Right atrium auricular region (tissue), 2 donors: ENCODE measurements at places on chromosomes 13 and 19.

DNA sequence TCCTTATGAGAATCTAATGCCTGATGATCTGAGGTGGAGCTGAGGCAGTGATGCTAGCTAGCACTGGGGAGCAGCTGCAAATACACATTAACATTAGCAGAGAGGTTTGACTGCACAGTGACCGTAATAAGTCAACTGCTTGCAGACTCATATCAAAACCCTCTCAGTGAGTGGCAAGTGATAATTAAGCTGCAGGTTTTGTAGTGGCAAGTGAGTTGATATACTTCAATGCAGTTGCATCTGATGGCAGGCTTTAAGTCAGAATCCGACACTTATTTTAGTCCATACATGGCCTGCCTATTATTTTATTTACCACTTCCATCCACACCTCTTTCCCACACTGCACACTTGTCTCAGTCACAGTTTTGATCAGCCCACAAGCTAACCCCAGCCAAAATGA, 209.2 kb upstream of the IRS2 start:
- no peak overlapping the region for H3K27ac ChIP-seq
- no peaks in the 10 kb centered on the region for H3K36me3 ChIP-seq
- no peak overlapping the region for H3K4me3 ChIP-seq
- no peaks in the 10 kb centered on the region for H3K4me1 ChIP-seq
- DNase-seq, result no peak

- H3K36me3 ChIP-seq, result no peaks in the 10 kb centered on the region
- no peak overlapping the region for H3K27ac ChIP-seq
- no peaks in the 10 kb centered on the region for H3K4me1 ChIP-seq
- H3K27me3 ChIP-seq, result no peaks in the 10 kb centered on the region
Measured at GRCh38 chr13:36163809-36164308, 32.7 kb upstream of the DCLK1 start.

DNA sequence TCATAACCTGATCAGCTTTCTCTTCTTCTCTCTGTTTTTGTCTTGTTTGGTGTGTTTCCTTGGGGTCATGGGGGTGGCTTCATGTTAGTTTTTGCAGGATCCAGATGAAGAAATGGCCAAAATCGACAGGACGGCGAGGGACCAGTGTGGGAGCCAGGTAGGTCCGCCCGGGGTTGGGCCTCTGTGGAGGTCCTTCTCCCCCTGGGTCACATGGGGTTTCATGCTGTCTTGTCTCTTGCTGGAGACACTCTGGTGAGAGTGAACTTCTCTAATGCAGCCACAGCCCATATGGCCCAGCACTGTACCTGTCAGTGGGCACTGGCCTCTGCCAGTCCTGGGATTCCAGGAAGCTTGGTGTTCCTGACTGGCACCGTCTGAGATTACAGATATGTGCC, 1.1 kb downstream of the CCNE1 start:
- no peaks in the 10 kb centered on the region for H3K36me3 ChIP-seq
- no peak overlapping the region for H3K27ac ChIP-seq
- no peaks in the 10 kb centered on the region for H3K4me1 ChIP-seq

- DNase-seq, result no peak
- no peaks in the 10 kb centered on the region for H3K36me3 ChIP-seq
- peak overlapping the region; percentile 23 for H3K27ac ChIP-seq
- no peaks in the 10 kb centered on the region for H3K27me3 ChIP-seq
- peaks cover 11% of the 10 kb centered on the region for H3K4me1 ChIP-seq
- H3K4me3 ChIP-seq, result no peak overlapping the region
Measured at GRCh38 chr13:40410315-40410714, 256.1 kb downstream of the FOXO1 start.
